Hematopoietic multipotent progenitor cell treated with erythropoietin and hydrocortisone succinate and interleukin-3 and kit ligand, for 15 days (in vitro differentiated cells): ENCODE measurements at places on chromosomes 11 and 22.
A peak's percentile ranks its signal among the peaks of the same experiment; 100 is the strongest.

- peak; percentile 5 for DNase-seq
Observed at GRCh38 chr11:42524534-42525227, 787.1 kb upstream of the API5 start.

- peak; percentile 25 for DNase-seq
Observed at GRCh38 chr11:62340269-62340901, 3.1 kb downstream of the ASRGL1 start.

DNA sequence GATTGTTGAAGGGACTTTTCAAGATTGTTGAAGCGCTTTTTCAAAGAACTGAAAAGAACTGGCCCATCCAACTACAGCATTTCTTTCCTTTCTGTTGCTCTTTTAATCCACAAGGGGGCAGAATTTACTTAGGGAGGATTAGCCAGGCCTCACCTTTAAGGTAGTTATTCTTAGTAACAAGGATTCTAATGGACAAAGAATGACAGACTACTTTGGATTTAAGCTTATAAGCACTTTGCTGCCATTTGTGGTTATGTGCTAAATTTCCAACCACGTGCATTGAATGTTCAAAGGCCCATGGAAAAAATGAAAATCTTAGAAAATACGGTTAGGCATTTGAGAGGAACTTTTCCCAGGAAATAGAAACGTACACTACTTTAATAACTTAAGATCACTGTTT, 49.5 kb upstream of the HSPA8 start:
- peak; percentile 55 for DNase-seq

- peak; percentile 5 for DNase-seq
Observed at GRCh38 chr11:35305670-35306382, 113.5 kb downstream of the SLC1A2 start.

- no peak for DNase-seq
Observed at GRCh38 chr11:22337596-22338485, at the start of gene SLC17A6. Gene SLC17A6 (plus strand): TSS chr11:22338381. CDS start chr11:22338534, 153 bp downstream.

GRCh38 chr11:111155021-111155420, 90.5 kb upstream of the POU2AF2 start:
- DNase-seq: no peak

DNA sequence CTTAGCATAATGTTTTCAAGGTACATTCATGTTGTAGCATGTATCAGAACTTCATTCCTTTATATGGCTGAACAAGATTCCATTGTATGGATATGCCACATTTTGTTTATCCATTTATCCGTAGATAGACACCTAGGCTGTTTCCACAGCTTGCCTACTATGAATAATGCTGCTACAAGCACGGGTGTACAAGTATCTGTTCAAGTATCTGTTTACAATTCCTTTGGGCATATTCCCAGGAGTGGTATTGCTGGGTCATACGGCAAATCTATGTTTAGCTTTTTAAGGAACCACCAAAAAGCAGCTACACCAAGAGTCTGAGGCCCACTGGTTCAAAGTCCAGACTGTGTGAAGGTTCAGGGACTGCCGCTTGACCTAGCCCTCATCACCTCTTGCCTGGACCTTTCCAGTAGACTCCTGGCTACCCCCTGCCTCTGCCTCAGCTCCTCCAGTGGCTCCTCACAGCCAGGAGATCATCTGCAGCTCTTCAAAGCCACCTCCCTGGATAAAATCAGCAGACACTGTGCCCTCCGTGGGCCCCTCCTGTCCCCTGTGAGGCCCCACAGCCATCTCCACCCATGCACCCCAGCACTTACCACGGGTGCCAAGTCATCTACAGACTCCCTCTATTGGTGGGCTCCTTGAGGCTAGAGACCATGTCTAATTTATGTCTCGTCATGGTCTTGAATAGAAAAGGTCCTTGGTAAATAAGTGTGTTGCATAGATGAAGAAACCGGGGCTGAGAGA, 160.3 kb downstream of the MN1 start:
- no peak for DNase-seq

DNA sequence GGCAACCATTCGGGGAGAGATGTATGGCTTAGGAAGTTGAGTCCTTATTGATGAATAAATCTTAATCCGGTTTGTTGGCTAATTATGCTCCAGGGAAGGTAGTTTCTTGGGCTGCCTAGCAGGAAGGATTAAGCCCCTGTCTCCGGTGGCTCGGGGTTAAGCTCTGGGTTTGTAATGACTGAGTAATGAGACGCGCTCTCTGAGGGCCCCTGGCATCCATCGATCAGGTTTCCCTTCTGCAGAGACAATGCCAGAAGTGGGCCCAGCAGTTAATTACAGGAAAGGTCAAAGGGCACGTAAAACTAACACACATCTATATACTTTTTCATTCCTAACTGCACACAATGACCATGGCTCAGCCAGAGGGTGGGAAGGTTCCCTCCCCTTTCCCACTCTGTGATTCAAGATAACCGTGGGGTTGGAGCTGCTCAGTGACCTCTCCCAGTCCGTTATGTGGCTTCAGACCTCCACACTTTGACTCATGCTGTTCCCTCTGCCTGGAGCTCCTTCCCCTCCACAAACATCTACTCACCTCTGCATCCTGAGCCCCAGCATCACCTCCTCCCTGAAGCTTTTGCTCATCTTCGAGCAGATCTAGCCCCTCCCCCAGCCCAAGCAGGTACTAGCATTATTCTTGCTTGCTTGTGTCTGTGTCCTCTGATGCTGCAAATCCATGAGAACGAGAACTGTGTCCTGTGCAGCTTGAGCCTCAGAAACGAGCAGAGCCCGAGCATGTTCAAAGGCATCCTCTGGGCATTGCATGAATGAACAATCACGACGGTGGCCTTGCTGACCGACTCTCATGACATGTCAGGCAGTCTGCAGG, 16.6 kb downstream of the SCUBE1 start:
- DNase-seq: no peak

GRCh38 chr11:26319906-26320305, 12.0 kb upstream of the ANO3 start:
- no peak for DNase-seq

GRCh38 chr11:77198440-77198849, 70.4 kb downstream of the MYO7A start:
- DNase-seq: no peak

DNA sequence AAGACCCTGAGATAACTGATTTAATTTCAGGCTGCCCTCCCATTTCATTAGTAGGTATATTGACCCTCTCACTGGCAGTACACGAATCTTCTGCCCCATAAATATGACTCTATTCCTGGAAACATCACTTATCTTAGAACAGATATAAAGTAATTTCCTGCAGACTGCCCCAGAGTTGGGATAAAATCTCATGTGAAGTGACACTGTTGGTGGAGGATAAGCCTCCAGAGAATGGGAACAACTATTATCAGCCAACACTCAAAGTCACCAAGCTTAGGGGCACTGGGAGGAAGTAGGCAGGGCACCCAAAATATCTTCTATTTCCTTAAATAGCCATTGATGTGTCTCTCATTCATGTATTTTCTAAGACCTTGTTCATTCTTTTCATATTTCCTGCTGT, 8.2 kb downstream of the OR51B5 start:
- no peak for DNase-seq

DNA sequence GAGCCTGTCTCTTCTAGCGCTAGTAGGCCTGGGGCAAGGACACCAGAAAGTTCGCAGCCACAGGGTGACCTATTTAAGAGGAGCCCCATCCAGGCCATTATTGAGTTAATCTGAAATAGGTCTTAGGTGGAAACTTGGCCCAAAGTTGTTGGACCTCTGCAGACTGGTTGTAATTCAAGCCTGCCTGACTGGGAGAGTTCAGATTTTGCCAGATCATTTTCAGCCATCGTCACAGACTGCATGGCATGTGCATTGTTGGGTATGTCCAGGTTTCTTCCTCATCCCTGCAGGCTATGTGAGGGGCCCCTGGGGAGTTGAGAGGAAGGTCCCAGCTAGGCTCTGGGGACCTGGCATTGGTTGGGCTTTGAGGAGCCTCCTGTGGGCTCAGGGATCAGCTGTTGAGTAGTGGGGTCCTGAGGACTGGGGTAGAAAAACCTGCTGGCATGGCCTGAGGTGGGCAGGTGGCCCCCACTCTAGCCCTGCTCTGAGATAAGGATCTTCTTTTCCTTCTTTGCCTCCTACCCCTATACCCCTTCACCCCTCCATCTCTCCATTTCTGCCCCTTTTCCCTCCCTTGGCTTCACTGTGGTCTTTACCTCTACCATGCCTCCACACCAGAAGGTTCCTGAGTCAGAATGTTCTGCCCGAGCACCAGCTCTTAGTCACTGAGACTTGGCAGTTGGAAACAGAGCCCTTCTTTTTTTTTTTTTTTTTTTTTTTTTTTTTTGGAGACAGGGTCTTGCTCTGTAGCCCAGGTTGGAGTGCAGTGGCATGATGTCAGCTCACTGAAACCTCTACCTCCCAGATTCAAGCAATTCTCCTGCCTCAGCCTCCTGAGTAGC, 112.7 kb downstream of the MORC2 start:
- DNase-seq: no peak

DNA sequence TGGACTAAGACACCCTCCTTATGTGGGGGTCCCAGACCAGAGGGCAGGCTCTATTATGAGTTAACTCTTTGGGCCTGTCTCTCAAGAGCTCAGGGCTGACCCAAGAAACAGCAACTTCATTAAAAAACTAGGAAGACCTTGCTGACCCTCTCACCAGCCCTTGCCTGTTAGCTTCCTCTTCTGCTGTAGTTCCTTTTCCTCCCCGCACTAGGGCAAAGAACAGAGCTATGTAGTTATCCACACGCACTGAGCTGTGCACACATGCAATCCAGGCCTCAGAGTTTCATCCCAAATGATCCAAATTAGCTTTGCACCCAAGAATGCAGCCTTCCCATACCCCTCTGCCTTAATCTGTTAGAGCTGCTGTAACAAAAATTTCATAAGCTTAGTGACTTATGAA, 539.6 kb upstream of the CADM1 start:
- DNase-seq: no peak

DNA sequence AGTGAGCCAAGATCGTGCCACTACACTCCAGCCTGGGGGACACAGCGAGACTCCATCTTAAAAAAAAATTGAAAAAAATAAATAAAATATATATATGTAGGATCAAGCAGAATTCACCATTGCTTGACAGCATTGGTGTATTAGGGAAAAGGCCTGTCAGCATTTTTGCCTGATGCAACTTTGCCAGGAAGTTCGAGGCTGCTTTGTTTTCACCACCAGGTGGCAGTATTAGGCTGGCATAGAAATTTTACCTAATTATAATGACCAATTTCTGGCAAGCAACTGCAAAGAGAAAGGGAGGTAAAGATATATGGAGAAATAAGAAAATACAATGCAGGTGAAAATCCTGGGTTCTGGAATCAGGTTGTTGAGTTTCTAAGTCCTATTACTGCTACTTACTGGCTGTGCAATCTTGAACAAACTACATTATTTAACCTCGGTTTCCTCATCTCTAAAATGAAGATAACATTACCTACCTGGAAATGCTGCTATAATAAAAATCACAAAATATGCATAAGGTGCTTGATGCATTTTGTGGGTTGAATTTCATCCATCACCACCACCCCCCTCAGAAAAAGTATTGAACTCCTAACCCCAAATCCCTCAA, 24.7 kb downstream of the LAYN start:
- DNase-seq: peak; percentile 81

GRCh38 chr11:77069336-77069968, 2.7 kb downstream of the CAPN5 start:
- no peak for DNase-seq

- peak; percentile 9 for DNase-seq
Observed at GRCh38 chr11:30333405-30333804, 10.5 kb downstream of the ARL14EP start.

DNA sequence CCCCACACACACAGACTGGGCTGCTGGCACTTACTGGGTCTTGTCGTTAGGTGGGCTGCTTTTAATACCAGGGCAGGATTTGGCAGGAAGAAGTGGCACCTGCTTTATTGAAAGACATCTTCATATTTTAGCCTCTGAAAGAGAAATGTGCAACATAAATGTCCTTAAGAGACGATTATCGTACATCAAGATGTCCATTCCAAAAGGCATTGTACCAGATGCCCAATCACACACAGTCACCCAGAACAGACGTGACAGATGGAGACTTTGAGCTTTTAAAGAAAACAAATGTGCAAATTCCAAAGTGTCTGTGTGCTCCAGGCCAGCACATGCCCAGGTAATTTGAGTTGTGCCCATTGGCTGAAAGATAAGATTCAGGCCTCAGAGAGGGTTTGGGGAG, 155.7 kb downstream of the RRAS2 start:
- DNase-seq: no peak

GRCh38 chr11:87239531-87239930, 201.8 kb downstream of the TMEM135 start:
- no peak for DNase-seq

GRCh38 chr22:25051073-25051472, 98.6 kb downstream of the KIAA1671 start:
- DNase-seq: no peak

DNA sequence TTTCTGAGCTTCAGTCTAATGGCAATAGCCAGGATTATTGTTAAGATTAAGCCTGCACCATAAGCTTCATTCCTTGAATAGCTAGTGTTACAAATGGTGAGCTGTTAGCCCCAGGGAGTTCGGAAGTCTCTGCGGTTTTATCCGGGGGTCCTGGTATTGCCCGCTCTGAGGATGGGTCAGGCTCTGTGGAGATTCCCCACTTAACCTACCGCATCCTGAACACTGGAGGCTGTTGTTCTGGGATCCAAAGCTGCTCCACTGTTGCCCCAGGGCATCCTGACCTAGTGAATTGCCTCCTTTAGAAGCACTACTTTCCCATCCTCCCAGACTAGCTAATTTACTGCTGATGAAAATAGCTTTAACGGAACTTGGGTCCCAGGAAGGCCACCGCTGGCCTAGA, 14.5 kb upstream of the PEX26 start:
- no peak for DNase-seq

DNA sequence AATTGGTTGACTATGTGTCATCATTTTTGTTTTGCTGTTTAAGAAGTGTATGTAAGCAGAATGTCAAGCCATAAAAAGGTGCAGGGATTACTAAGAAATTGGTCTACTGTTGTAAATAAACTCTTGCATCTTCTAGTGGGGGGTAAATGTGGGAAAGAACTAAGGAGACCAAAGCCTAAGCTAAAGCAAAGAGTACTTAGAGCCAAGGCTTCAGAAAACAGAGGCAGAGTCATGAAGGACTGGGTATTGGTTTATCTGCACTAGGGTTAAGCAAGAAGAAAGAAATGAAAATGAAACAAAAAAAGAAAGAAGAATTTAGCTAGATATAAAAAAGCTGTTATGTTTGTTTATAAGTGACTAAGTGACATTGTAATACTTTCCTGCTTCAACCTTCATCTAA, 628.1 kb downstream of the METTL15 start:
- DNase-seq: no peak

- no peak for DNase-seq
Observed at GRCh38 chr22:16962501-16962900, 45.5 kb downstream of the GAB4 start.

GRCh38 chr11:126452241-126453101, 97.0 kb downstream of the ST3GAL4 start:
- DNase-seq: no peak

GRCh38 chr11:2741377-2742131, 41.8 kb upstream of the KCNQ1OT1 start:
- no peak for DNase-seq
